Jurkat, Clone E6-1 (cell line): ENCODE measurements at places on chromosomes 12 and 14.
A peak's percentile ranks its signal among the peaks of the same experiment; 100 is the strongest.

- no peak for DNase-seq
These were observed 67.7 kb downstream of the BCL2L14 start for GRCh38 chr12:12138203-12139154.

DNA sequence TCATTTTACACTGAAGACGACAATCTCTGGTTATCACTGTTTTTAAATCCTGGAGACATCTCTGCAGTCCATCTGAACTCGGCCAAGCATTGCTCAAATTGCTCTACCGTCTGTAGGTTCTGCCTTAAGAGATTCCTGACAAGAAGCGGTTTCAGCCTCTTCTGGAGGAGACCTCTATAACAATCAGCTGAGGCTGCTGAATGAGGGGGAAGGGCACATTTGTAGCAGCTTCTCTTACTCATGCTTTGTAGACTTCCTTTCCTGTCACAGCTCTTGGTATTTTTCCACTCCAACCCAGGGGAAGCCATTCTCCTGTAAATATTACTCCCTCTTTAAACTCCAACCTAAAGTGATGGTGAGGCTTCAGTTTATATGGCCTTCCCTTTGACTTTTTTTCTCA is 3.0 kb downstream of the ARG2 start:
- DNase-seq = peak; percentile 31

DNA sequence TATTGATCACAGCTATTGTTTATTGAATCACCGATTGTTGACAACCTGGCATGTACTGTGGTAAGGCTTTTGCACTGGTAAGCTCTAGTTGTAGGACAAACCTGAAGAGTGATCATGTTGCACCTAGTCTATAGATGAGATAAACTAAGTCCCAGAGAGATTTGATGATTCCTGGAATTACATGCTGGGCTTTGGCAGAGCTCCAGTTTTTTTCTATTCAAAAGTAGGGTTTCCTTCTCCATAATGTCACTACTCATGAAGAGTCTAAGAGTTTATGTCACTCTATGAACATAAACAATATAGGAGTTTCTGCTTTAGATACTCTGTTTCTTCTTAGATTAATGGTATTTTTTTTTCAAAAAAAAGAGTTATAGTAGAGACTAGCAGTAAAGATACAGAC is 72.0 kb downstream of the BMP4 start:
- DNase-seq = no peak

- DNase-seq = peak; percentile 49
These were observed 4.9 kb downstream of the ZBTB39 start for GRCh38 chr12:57001448-57001906.

GRCh38 chr14:92105893-92106142 is 564 bp downstream of the ATXN3 start:
- DNase-seq = no peak

DNA sequence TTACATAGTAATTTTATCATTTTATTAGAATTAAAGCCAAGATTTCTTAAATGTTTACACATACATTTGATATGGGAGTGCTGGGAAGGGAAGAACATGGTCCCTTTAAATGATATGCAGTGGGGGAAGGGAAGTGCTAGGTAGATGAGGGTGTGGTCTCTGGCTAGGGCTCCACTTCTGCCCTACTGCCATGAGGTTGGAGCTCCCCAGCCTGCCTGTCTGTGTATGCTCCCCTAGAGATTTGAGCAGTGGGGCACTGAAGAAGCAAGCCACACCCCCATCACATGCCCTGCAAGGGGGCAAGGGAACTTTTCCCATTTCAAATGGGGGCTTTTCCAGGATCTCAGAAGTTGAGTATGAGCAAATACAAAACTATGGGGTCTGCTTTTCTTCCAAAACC is 25.5 kb downstream of the CLECL1 start:
- DNase-seq = no peak

DNA sequence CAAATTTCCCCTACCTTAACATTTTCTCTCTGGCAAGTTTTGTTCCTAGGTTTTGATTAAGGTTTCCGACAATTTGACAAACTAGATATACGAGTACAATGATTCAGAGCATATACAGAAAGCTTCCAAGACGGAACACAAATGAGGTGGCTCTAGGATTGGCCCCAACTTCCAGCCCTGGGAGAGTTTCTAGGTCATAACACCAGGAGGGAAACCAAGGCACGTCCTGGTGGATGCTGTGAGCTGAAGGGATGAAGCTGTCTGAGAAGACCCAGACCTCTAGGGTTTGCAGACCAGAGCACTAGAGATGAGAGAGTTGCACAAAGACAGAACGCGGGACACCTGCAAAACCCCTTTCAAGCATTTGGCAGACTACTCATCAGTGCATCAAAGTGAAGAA is 51.5 kb upstream of the CAND1 start:
- no peak for DNase-seq

GRCh38 chr12:8157484-8158198 is 826 bp downstream of the ZNF705A start:
- DNase-seq = no peak

DNA sequence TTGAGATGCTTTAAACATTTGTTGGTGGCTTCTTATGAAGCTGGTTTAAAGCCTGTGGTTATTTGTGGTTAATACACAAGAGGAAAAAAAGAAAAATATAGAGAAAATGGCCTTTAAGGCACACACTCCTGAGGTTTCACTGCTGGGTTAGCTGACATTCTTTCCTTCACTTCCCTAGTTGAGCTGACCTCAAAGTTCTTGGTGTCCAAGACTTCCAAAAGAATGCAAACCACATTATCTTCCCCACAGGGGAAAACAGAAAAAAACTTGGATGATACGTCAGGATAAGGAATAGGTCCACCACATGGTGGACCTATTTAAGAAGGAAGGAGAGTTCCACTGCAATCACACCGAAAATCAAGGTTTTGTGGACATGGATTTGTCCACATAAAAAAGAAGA is 94.3 kb downstream of the SLC25A21 start:
- DNase-seq = no peak

- DNase-seq = no peak
These were observed 2.6 kb downstream of the ITPR2 start for GRCh38 chr12:26830363-26830762.
